ENCODE measurements at places on chromosomes 4 and X. TPM values are rescaled to one million over a fixed set of nuclear protein-coding genes. Genes with fewer than 3 reads are reported as not detected.

DNA sequence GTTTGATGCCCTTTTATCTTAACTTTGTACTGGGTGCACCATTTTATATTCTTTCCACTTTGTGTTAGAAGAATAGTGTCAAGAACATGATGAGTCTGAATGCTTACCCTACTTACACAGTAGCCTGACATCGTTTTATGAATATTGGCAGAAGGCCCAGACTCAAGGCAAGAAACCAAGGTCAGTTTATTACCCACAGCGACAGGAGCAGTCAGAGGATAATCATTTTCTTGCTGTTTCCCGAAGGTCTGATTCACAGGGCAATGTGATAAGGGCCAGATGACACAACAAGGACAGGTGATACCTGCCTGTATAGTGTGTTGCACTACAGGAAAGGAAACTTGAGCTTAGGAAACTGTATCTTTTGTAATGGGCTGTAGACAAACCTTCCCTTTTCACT is 417.4 kb downstream of the SPOCK3 start:
- H3K36me3 ChIP-seq = no peaks in the 10 kb centered on the region

SOX3 gene
- total RNA-seq = not detected

MAGEC3 gene
- total RNA-seq = not detected

FBXL5 gene
- 82.7 TPM for total RNA-seq

GRCh38 chr4:2335729-2336101 is 73.8 kb upstream of the MXD4 start:
- DNase-seq = no peak
- no peak overlapping the region for H3K27ac ChIP-seq
- H3K4me3 ChIP-seq = no peak overlapping the region
- no peaks in the 10 kb centered on the region for H3K27me3 ChIP-seq
- peaks cover under 1% of the 10 kb centered on the region for H3K4me1 ChIP-seq

OTUD6A gene
- not detected for total RNA-seq

GRCh38 chrX:13001961-13002671 is 27.2 kb downstream of the TMSB4X start:
- no peak overlapping the region for H3K4me3 ChIP-seq
- no peaks in the 10 kb centered on the region for H3K27me3 ChIP-seq
- DNase-seq = peak; percentile 32
- H3K4me1 ChIP-seq = peaks cover 14% of the 10 kb centered on the region

DNA sequence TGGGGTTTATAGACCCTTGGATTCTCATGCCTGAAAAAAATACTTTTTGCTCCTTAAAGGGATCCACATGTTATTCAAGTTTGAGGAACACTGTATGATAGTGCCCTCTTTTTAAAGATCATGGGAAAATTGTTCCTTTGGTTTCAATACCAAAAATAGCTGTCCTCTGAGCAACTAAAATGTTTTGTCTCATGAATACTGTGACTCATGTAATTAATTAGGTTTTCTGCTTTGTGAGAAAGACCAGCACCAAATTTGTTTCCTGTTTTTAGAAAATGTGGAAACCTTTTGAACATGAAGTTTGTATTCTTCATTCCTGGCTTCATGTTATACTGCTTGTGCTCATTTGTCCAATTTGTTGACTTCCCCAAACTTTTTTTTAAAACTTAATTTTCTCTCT is 127.6 kb upstream of the SH3RF1 start:
- H3K36me3 ChIP-seq = no peaks in the 10 kb centered on the region
- no peaks in the 10 kb centered on the region for H3K27me3 ChIP-seq
- H3K27ac ChIP-seq = peak overlapping the region; percentile 84
- peaks cover 20% of the 10 kb centered on the region for H3K4me1 ChIP-seq

DNA sequence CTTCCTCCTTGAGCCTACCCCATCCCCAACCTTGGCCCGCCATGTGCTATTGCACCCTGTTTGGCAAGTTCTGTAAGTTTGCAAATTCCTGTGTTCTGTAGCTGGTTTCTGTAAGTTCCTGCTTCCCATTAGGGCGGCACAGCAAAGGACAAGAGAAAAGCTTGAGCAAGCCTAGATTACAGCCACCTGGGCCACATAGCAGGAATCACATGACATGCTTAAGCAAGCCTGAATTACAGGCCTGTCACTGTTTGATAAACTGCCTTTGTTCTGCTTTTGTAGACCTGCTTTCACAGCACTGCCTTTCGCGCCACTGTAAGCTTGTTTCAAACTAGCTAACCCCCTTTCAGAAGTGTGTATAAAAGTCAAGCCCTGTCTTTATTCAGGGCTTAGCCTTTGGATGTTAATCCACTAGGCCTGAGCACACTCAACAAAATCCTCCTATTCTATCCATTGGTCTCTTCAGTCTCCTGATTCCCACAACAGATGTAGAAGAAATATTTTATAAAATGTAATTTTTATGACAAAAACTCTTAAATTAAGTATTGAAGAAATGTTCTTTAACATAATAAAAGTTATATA is 906.8 kb upstream of the NDST4 start:
- H3K27me3 ChIP-seq = no peaks in the 10 kb centered on the region
- H3K36me3 ChIP-seq = no peaks in the 10 kb centered on the region
- H3K4me1 ChIP-seq = no peaks in the 10 kb centered on the region
- H3K4me3 ChIP-seq = no peak overlapping the region
- no peak for DNase-seq

SYTL4 gene
- total RNA-seq = 4.6 TPM

FMR1NB gene
- not detected for total RNA-seq

- H3K36me3 ChIP-seq = no peaks in the 10 kb centered on the region
- peaks cover 15% of the 10 kb centered on the region for H3K4me1 ChIP-seq
- peak; percentile 83 for DNase-seq
- H3K27me3 ChIP-seq = no peaks in the 10 kb centered on the region
- no peak overlapping the region for H3K4me3 ChIP-seq
Observed at GRCh38 chrX:63747331-63747730, 37.7 kb downstream of the ARHGEF9 start.

DNA sequence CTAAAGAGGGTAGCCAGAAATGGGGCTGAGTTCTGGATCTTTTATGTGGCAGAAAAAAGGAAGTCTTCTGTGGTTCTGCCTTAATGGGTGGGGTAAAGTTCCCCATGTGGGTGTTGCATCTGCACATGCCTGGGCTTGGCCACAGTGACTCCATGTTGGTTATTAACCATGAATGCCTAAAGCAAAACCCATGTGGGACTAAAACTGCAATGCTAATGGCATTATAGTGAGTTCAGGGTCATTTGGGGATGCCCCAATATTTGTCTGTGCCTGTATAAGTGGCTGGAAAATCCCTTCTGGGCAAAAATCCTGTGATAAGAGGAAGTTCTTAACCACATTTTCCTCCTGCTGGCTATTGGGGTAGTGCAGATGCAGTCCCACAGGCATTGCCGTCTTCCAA is 857.4 kb downstream of the FAT4 start:
- no peaks in the 10 kb centered on the region for H3K36me3 ChIP-seq
- no peaks in the 10 kb centered on the region for H3K27me3 ChIP-seq

TENM3 gene
- total RNA-seq = 16.3 TPM

GRCh38 chr4:53730031-53730805 is 138.9 kb upstream of the LNX1 start:
- H3K4me1 ChIP-seq = peaks cover 22% of the 10 kb centered on the region
- no peak for DNase-seq
- no peak overlapping the region for H3K27ac ChIP-seq
- H3K27me3 ChIP-seq = no peaks in the 10 kb centered on the region

- H3K27ac ChIP-seq = no peak overlapping the region
- H3K4me1 ChIP-seq = no peaks in the 10 kb centered on the region
- H3K36me3 ChIP-seq = peaks cover 4% of the 10 kb centered on the region
- H3K4me3 ChIP-seq = no peak overlapping the region
Observed at GRCh38 chr4:79958466-79959264, 114.4 kb downstream of the ANTXR2 start.

SATL1 gene
- total RNA-seq = not detected

GLRA2 gene
- total RNA-seq = not detected

DNA sequence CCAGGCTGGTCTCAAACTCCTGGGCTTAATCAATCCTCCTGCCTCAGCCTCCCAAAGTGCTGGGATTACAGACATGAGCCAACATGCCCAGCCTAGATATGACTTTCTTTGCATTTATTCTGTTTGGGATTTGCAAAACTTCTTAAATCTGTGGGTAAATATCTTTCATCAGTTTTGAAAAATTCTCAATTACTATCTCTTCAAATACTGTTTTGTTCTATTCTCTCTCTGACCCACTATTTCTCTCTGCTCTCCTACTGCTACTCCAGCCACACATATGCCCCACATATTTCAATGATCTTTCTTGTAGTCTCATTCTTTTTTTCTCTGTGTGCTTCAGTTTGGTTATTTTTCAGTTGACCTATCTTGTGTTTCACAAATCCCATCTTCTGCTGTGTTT is 205.1 kb downstream of the CHIC2 start:
- no peak overlapping the region for H3K4me3 ChIP-seq
- H3K27ac ChIP-seq = no peak overlapping the region
- H3K27me3 ChIP-seq = no peaks in the 10 kb centered on the region
- no peaks in the 10 kb centered on the region for H3K36me3 ChIP-seq
- DNase-seq = no peak

- no peak overlapping the region for H3K4me3 ChIP-seq
- peaks cover 35% of the 10 kb centered on the region for H3K4me1 ChIP-seq
- no peaks in the 10 kb centered on the region for H3K36me3 ChIP-seq
Observed at GRCh38 chr4:98491899-98492559, 166.4 kb downstream of the TSPAN5 start.

PHEX gene
- total RNA-seq = 0.65 TPM

DNA sequence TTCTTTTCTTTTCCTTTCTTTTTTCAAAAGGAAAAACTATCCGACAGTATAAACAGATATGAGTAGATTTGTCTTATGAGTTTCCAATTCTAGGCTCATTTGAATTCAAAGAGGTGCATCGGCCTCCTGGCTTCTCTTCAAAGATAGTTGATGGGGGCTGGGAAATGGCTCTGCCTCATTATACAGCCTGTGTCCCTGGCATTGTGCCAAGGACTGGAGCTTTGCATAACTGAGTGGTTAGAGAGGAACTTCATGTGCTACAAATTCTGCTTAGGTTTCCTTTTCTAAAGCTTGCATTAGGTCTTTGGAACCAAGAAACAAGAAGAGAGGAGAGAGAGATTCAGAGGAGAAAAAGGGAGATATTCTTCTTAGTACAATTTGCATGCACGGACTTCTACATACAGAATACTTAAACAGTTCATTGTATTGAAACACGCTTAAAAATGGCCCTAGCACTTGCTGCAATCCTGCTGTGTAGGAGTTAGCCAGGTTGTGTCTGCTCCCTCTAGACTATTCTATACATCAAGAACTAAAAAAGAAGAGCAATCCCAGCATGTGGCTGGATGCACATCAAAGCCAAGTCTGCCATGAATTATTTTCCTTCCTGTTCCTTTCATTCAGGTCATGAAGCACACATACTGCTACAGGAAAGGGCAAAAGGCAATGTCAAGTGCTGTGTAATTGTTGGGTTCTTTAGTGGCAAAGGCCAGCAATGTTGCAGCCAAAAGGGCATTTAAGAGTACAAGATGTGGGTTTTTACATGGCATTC is 70.9 kb downstream of the INTS12 start:
- no peaks in the 10 kb centered on the region for H3K36me3 ChIP-seq
- H3K27me3 ChIP-seq = peaks cover 7% of the 10 kb centered on the region
- 0 out of 2 replicates have a peak, but pooled peaks cover 3% of the 10 kb centered on the region for H3K4me1 ChIP-seq
- no peak overlapping the region for H3K27ac ChIP-seq
- no peak overlapping the region for H3K4me3 ChIP-seq
- DNase-seq = peak; percentile 10

GRCh38 chrX:119991005-119991787 is 47.6 kb upstream of the NKAP start:
- H3K36me3 ChIP-seq = no peaks in the 10 kb centered on the region
- H3K4me3 ChIP-seq = no peak overlapping the region
- peaks cover 28% of the 10 kb centered on the region for H3K27me3 ChIP-seq

GRCh38 chr4:89820010-89820409 is 17.0 kb downstream of the SNCA start:
- no peak for DNase-seq
- no peaks in the 10 kb centered on the region for H3K4me1 ChIP-seq
- no peaks in the 10 kb centered on the region for H3K36me3 ChIP-seq
- no peak overlapping the region for H3K27ac ChIP-seq
- no peak overlapping the region for H3K4me3 ChIP-seq

DNA sequence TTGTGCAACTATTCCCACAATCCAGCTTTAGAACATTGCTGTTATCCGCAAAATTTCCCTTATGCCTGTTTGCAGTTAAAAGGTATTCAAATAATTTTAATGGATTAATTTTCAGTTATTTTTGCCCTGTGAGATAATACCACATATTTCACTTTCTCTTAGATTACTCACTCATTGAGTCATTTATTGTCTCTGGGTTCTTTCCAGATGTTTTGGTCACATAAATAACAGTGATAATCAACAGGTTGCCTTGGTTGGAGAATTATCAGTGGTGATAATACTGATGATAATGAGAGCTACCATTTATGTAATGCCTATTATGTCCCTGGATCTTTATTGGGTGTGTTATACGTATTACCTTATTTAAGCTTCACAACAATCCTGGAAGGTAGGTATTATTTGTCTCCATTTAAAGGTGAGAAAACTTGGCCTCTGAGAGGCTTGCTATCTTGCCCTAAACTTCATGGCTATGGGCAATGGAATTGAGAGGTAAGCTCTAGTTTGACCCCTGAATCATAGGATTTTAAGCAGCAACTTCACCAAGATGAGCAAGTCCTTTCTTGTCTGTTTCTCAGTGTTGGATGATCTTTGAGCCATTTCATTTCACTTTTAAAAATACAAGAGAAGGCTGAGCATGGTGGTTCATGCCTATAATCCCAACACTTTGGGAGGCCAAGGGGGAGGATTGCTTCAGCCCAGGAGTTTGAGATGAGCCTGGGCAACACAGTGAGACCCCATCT is 87.4 kb downstream of the KIT start:
- no peaks in the 10 kb centered on the region for H3K36me3 ChIP-seq
- H3K4me1 ChIP-seq = no peaks in the 10 kb centered on the region
- no peak overlapping the region for H3K27ac ChIP-seq
- H3K27me3 ChIP-seq = peaks cover 6% of the 10 kb centered on the region
- peak; percentile 32 for DNase-seq

TCP11X2 gene
- total RNA-seq = not detected

PPEF2 gene
- total RNA-seq = not detected

- DNase-seq = peak; percentile 72
- H3K36me3 ChIP-seq = no peaks in the 10 kb centered on the region
- H3K27ac ChIP-seq = peak overlapping the region; percentile 32
- H3K4me3 ChIP-seq = peak overlapping the region; percentile 8
Observed at GRCh38 chr4:78654807-78655206, 103.2 kb downstream of the ANXA3 start.

GRCh38 chr4:68132342-68132741 is 2.7 kb upstream of the TMPRSS11F start:
- H3K36me3 ChIP-seq = no peaks in the 10 kb centered on the region
- no peaks in the 10 kb centered on the region for H3K27me3 ChIP-seq
- no peak for DNase-seq
- H3K4me1 ChIP-seq = no peaks in the 10 kb centered on the region
- no peak overlapping the region for H3K4me3 ChIP-seq
- H3K27ac ChIP-seq = no peak overlapping the region

F8A2 gene
- total RNA-seq = not detected

TAPT1 gene
- 16.8 TPM for total RNA-seq

CAMK2D gene
- total RNA-seq = 104 TPM

GRCh38 chrX:67781132-67781531 is 237.3 kb downstream of the AR start:
- H3K4me3 ChIP-seq = peak overlapping the region; percentile 60
- no peaks in the 10 kb centered on the region for H3K27me3 ChIP-seq
- H3K36me3 ChIP-seq = no peaks in the 10 kb centered on the region

GRCh38 chr4:39970671-39971640 is 6.8 kb downstream of the PDS5A start:
- H3K27me3 ChIP-seq = no peaks in the 10 kb centered on the region
- peaks cover 17% of the 10 kb centered on the region for H3K36me3 ChIP-seq
- no peak overlapping the region for H3K27ac ChIP-seq
- no peak overlapping the region for H3K4me3 ChIP-seq

- peak; percentile 5 for DNase-seq
- no peak overlapping the region for H3K4me3 ChIP-seq
- no peaks in the 10 kb centered on the region for H3K36me3 ChIP-seq
- no peaks in the 10 kb centered on the region for H3K4me1 ChIP-seq
Observed at GRCh38 chr4:128006592-128006991, 41.4 kb downstream of the ABHD18 start.
